ENCODE measurements at places on chromosomes 1 and 21.

- DNase-seq, result no peak
Measured at GRCh38 chr1:95852483-95853070, 618.6 kb downstream of the RWDD3 start.

GRCh38 chr1:151968058-151968457 lies 25.6 kb downstream of the S100A10 start:
- DNase-seq, result peak; percentile 43

DNA sequence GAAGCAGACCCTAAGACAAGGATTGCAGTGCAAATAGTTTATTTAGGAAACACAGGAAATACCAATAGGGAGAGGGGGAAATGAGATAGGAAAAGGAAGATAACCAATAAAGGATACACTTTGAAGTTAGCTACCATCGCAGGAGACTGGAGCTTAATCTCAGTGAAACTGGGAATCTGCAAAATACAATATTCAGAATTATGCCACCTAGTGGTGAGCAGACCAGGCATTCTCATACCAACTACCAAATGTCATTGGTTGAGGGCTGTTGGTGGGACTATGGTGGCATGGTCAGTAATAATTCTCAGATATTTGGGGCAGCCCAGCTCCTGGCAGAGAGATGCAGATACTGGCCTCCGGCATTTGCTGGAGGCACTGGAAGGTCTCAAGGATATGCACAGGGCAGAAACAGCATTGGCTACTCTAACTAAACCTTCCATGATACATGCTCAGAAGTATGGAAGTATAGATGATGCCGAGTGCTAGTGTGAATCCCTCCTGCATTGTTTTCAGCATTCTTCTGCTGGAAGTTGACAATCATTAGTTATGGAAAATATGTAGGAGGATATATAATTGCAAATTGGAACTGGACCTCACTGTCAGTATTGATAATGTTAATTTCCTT lies 11.8 kb upstream of the ZFP69B start:
- DNase-seq, result peak; percentile 29

DNA sequence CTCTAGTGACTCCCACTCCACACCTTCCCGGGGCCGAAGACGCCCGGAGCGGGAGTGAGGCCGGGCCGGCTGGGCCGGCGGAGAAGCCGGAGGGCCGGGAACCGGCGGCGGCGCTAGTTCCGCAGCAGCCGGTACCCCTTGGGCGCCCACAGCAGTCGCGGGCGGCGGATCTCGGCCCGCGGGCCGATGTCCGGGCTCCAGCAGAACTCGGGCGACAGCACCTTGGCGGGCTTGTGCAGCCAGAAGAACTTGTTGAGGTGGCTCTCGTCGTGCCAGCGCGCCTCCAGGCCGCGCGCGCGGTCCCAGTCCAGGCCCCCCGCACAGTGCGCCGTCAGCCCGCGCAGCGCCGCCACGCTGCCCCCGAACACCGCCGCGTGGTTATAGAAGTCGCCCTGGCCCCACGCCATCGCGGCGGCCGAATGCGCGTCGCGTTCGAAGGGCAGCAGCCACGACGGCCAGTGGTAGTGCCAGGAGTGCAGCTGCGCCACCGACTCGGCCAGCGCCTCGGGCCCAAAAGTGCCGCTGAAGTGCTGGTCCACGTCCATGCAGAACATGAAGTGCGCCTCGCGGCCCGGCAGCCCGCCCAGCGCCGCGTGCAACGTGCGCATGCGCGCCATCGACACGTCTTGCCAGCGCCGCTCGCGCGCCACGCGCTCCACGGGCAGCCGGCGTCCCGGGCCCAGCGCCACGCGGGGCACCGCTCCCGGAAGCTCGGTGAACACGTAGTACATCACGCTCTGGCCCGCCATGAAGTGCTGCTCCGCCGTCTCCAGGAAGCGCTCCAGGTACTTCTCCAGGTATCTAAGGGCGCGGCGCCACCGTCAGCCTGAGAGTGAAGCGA lies 14.0 kb downstream of the A3GALT2 start:
- DNase-seq, result no peak

DNA sequence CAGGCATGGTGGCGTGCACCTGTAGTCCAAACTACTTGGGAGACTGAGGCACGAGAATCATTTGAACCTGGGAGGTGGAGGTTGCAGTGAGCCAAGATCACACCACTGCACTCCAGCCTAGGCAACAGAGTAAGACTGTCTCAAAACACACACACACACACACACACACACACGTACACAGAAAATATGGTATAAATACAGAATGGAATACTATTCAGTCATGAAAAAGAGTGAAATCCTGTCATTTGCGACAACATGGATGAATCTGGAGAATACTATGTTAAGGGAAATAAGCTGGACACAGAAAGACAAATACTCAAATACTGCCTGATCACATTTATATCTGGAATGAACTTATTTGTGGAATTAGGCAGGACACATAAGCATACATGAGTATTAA lies 18.4 kb downstream of the FOXD2 start:
- no peak for DNase-seq
